Keratinocyte (primary cell): ENCODE measurements at places on chromosomes 2 and 18.

DNA sequence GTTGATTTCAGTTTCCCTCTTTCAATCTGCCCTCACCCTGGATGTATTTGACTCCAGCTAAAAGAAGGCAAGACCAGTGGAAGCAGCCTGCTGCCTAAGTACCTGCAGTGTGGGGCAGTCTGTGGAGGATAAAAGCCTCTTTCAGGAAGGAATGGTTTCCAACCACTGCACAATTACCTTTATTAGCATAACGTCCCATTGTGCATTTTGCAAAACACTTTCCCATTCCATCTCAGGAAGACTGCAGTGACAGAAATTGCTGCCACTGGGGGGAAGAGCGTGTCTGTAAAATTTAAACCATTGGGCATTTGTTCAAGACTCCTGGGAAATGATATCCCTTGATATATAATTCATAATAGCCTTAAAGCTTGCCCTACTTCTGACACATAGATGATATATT, 26.2 kb downstream of the CYRIA start:
- DNase-seq: no peak

DNA sequence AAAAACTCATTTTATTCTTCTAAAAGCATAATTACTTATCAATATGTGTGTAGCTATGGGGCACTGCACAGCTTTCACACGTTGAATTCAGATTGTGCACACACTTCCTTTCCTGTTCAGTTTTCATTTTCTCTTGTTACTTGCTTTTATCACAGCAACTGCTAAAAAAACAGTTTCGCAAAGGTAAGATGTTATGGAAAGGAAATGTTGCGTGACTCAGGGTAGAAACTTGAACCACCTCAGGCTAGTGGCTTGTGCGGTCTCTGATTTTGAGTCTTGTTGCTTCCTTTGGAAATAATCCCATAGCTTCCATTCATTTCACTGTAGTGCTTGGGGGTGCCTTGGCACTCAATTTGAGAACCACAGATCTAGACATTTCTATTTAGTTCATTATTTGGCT, 171.9 kb downstream of the FMNL2 start:
- peak; percentile 15 for DNase-seq

GRCh38 chr2:199467066-199467822, 9.5 kb upstream of the SATB2 start:
- no peak for DNase-seq

- no peak for DNase-seq
Observed at GRCh38 chr2:60356346-60356745, 197.1 kb downstream of the BCL11A start.

DNA sequence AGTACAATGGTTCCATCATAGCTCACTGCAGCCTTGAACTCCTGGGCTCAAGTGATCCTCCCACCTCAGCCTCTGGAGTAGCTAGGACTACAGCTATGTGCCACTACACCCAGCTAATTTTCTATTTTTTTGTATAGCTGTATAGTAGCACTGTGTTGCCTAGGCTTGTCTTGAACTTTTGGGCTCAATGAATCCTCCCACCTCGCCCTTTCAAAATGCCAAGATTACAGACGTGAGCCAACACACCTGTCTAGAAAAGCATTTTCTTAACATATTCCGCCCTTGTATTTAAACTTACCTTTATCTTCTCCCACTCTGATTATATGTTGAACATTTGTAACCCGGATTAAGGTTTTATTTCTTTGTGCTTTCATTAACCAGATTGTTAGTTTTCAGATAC, 750.7 kb upstream of the GCFC2 start:
- DNase-seq: no peak

GRCh38 chr2:148998165-148998830, 40.2 kb upstream of the LYPD6B start:
- no peak for DNase-seq

- DNase-seq: peak; percentile 23
Observed at GRCh38 chr2:16478434-16479210, 187.0 kb downstream of the CYRIA start.

GRCh38 chr2:1518331-1518803, 105.1 kb downstream of the TPO start:
- DNase-seq: no peak

DNA sequence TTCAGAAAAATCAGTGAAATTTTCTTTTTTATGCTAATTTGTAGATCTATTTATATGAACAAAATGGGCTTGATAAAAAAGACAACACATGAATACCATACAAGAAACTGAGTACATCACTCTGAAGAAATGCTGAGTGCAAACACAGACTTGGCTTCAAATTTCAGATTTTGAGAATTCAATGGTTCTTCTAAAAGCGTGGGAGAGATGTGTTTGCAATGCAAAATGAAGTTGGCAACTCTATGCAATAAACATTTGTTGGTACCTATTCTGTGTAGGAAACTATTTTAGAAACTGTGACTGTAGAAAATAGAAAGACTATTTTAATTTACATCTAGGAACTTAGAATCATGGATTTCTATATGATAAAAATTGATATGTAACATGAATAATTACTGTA, 1834.1 kb upstream of the CELF4 start:
- no peak for DNase-seq

DNA sequence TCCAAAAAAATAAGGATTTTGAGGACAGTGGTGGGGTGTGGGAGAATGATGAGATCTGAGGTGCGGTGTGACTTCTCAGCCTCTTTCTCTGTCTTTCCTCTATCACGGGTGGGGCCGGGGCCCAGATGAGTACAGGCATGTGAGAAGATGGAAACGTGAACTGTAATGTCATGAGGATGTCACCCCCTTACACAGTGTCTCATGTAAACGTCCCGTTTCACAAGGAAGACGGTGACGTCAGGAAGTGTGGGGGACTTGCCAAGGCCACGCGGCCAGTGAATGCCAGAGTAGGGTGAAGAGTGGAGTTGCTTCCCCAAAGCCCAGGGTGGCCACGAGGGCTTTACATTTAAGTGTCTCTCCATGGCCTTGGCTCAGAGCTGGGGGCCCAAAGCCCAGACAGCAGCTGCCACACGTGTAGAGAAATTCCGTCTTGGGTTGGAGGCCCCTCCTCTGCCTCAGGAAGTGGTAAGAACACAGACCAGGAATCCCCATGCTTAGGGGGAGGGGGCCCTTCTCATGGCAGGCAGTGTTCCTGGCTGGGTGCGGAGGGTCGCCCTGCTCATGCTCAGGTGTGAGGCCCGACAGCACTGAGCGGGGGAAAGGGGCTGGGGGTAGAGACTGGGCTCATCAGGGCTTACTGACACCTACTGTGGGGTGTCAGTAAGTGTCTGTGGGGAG, 80.9 kb upstream of the SMAD7 start:
- DNase-seq: no peak

- no peak for DNase-seq
Observed at GRCh38 chr2:172087780-172088244, 2.5 kb downstream of the DLX1 start.

DNA sequence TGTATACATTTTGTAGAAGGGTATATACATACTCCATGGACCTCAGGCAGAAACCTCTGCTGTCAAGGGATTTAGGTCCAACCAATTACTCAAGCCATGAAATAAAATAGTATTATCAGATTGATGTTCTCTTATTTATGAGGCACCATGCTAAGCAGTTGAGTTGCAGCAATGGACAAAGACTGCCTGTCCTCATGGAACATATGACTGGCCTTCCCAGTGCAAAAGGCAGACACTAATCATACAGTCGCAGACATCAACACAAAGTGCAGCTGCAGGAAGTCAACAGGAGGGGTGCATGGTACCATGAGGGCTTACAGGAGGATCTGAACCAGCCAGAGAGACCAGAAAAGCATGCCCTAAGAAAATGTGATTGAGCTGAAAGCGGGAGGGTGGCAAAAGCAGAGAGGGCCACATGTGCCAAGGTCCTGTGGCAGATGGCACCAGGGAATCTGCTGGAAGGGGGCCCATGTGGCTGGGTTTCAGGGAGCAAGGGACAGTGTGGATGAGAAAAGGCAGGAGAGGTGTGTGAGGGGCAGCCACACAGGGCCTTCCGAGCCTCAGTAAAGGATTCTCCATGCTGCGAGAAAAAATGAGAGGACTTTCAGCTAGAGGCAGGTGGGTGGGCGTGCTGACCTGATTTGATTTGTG, 61.4 kb upstream of the RNF152 start:
- no peak for DNase-seq

DNA sequence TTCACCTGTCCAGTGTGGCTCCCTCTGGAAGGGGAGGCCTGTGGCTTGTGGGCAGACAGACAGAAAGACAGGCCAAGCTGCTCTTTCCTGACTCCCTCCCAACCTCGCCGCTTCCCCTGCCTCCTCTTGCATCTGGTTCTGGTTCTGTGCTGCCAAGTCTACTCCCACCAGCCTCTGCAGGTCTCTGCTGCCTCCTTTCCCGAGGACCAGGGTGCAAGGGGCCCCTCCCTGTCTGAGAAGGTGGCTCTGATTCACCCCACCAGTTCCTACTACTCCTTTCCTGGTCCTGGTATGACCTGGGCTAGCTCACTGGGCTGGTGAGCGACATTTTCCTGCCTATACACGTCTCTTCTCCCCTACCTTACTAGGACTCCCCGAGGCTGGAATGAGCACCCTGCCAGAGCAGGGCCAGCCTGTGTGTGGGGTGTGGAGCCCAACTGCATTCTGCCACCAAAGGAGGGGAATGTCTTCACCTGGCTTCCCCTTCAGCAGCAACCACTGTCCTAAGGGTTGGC, 238.5 kb downstream of the CELF4 start:
- no peak for DNase-seq

DNA sequence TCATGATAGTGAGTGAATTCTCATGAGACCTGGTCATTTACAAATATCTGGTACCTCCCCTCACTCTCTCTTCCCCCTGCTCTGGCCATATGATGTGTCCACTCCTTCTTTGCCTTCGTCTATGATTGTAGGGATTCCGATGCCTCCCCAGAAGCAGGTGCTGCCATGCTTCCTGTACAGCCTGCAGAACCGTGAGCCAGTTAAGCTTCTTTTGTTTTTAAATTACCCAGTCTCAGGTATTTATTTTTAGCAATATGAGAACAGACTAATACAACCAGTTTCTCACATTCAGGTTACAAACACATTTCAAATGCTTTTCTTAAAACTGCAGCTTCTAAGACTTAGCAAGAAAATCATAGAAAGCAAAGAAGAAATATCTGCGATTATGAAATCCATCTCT, 321.2 kb upstream of the CDH7 start:
- DNase-seq: no peak

- no peak for DNase-seq
Observed at GRCh38 chr2:86617153-86617552, 6.5 kb downstream of the RNF103 start.

GRCh38 chr2:143521396-143521795, 392.2 kb downstream of the ARHGAP15 start:
- DNase-seq: no peak

DNA sequence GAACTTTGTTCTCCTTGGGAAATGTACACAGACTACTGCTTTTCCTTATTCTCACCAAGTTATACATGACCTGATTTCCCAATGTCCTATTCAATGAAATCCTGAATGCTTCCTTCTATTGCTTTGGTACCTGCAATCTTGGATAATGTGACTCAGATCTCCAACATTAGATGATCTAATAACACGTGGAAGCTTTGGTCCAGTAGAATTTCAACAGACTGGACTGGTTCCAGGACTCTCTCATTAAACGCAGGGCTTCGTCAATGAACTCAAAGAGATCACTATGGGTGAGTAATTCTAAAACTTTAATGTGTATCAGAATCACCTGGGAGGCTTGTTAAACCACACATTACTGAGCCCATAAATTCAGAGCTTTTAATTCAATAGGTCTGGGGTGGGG, 413.6 kb upstream of the KCNH7 start:
- DNase-seq: no peak

- DNase-seq: no peak
Observed at GRCh38 chr18:41265047-41265446, 690.0 kb upstream of the PIK3C3 start.

GRCh38 chr18:44725300-44726058, 44.8 kb downstream of the SETBP1 start:
- no peak for DNase-seq
